ENCODE measurements at places on chromosomes 6 and 20. TPM values are rescaled to one million over a fixed set of nuclear protein-coding genes. Genes with fewer than 3 reads are reported as not detected.

The OR12D3 gene
- total RNA-seq, result not detected

The CDH26 gene
- total RNA-seq, result 2.1 TPM

The PRL gene
- total RNA-seq, result not detected

DNA sequence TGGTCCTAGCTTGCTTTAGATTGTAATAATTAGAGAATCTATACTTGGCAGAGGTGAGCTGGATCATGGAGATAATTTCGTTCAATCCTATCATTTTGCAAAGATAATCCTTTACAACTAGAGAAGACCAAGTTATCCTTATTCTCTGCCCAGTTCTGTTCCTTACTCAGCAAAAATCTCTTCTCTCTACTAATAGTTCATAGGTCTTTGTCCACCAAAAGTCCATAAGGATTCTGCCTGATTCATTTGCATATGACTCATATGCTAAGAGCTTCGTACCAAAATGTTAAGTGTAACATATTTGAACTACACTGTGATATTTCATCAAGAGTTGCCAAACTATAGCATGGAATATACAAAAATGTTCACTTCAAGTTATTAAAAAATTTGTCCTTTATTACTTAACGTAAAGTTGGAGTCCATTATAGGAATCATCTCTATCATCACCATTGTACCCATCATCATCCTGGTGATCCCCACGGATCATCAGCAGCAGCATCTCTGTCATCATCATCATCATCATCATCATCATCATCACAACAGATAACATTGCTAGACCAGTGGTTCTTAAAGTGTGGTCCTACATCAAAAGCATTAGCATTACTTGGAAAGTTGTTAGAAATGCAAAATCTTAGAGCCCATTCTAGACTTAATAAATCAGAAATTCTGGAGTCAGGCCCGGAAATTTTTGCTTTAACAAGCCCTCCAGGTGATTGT lies 463.0 kb downstream of the DHX35 start:
- no peaks in the 10 kb centered on the region for H3K27me3 ChIP-seq
- no peak for DNase-seq
- no peaks in the 10 kb centered on the region for H3K36me3 ChIP-seq
- H3K27ac ChIP-seq, result no peak overlapping the region
- no peaks in the 10 kb centered on the region for H3K4me1 ChIP-seq
- H3K4me3 ChIP-seq, result no peak overlapping the region

DNA sequence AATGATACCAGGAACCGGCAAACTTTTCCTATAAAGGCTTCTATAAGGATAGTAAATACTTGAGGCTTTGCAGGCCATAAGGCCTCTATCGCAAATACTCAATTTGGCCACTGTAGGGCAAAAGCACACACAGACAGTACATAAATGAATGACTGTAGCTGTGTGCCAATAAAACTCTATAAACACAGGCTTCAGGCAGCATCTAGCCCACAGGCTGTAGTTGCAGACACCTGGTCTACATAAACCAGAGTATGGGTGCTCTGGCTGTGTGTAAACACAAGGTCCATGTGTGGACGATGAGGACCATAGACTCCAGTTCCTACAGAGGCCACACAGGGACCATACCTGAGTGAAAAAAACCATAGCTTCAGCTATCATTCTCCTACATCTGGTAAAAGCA lies 52.2 kb downstream of the ZMYND8 start:
- peaks cover 37% of the 10 kb centered on the region for H3K4me1 ChIP-seq
- no peak overlapping the region for H3K4me3 ChIP-seq
- peak overlapping the region; percentile 77 for H3K27ac ChIP-seq

GRCh38 chr6:116542426-116542825 lies 3.1 kb downstream of the TRAPPC3L start:
- H3K27me3 ChIP-seq, result no peaks in the 10 kb centered on the region
- no peaks in the 10 kb centered on the region for H3K4me1 ChIP-seq
- no peak overlapping the region for H3K4me3 ChIP-seq

GRCh38 chr6:136550330-136551071 lies at the start of gene MAP7:
Gene MAP7, minus strand, starts transcription at chr6:136550422. Its CDS starts 14 bp downstream, at chr6:136550408.
- peak within 1 kb of the TSS; percentile 42 for H3K27ac ChIP-seq
- H3K36me3 ChIP-seq, result no peaks in the 10 kb centered on the region
- peaks cover 30% of the 10 kb centered on the region for H3K27me3 ChIP-seq
- peaks cover 17% of the 10 kb centered on the region for H3K4me1 ChIP-seq
- peak within 1 kb of the TSS; percentile 52 for H3K4me3 ChIP-seq

DNA sequence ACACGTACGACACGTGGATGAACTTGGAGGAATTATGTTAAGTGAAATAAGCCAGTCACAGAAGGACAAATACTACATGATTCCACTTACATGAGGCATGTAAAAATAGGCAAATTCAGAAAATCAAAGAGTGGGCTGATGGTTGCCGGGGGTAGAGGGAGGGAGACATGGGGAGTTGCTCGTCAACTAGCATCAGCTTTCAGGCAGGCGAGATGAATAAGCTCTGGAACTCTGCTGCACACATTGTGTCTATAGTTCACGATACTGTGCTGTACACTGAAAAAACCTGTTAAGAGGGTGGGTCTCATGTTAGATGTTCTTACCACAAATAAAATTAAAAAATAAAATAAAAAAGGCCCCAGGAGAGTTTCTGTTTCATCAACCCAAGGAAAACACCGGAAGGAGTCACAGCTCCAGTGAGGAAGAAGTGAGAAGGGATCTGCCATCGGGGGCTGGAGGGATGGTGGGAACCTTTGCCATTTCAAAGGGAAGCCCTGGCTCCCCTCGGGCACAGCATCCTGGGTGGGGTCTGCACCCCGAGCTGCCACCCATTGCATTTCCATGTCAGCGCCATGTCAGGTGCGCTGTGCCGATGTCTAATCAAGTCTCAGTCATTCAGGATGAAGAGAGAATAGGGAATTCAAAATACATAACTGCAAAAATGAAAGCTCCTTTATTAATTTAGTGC lies 98.3 kb downstream of the SLC22A23 start:
- H3K27ac ChIP-seq, result no peak overlapping the region
- no peaks in the 10 kb centered on the region for H3K27me3 ChIP-seq

DNA sequence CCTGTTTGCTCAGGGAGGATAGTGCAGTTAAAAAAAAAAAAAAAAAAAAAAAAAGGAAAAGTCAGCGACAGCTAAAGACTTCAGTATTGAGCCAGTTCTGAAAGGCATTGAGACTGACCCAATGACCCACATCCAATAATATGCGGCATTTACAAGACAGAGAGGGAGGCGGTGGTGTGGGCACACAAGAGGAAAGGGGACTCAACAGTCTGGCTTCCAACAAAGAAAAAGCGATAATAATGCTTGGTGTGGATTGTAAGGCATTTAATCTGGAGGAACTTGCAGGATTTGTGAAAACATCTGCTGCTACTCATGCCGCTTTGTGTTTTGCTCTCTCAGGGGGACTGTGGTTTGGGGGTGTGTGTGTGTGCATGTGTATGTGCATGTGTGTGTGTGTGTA lies 784.3 kb upstream of the CHD6 start:
- no peaks in the 10 kb centered on the region for H3K4me1 ChIP-seq
- no peak for DNase-seq
- H3K36me3 ChIP-seq, result no peaks in the 10 kb centered on the region

DNA sequence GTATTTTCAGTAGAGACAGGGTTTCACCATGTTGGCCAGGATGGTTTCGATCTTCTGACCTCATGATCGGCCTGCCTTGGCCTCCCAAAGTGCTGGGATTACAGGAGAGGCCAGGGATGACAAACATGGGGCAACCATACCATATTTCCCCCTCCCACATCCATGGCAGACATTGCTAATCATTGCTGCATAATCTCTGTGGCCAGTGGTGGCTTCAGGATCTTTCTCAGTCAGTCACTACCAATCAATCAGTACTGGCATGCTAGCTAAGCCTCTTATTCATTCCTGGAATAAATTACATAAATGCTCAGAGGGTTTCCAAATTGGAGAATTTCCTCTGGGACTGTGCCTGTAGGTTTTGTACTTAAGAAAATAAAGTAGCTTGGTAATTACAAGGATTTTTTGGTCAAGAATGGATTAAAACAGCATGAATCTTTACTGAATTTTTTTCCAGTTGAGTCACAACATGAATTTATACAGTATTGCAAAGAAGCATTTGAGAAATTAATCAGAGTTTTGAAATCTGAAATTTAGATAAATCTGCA lies 138.1 kb downstream of the FNDC1 start:
- no peaks in the 10 kb centered on the region for H3K27me3 ChIP-seq
- DNase-seq, result no peak
- H3K27ac ChIP-seq, result no peak overlapping the region
- H3K4me3 ChIP-seq, result no peak overlapping the region
- no peaks in the 10 kb centered on the region for H3K4me1 ChIP-seq

DNA sequence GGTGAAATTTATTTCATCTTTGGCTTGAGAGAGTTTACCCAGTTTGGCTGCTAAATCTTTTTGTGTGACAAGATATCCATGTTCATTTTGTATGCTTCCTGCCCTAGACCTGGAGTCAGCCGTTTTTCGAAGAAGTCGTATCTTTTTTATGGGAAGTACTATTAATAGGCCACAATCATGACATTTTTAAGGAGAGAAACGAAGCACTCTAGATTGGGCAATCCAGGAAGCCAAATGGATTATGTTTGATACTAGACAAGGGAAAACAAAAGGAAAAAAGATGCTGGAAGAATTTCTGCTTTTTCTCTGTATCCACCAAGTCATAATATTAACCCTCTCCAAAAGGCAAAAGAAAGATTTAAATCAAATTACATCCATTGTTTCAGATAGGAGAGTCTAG lies 214.6 kb downstream of the HDGFL1 start:
- no peak overlapping the region for H3K27ac ChIP-seq
- H3K4me1 ChIP-seq, result peaks cover 8% of the 10 kb centered on the region
- H3K27me3 ChIP-seq, result no peaks in the 10 kb centered on the region
- no peak overlapping the region for H3K4me3 ChIP-seq
- no peaks in the 10 kb centered on the region for H3K36me3 ChIP-seq

- no peak for DNase-seq
- no peaks in the 10 kb centered on the region for H3K27me3 ChIP-seq
These were observed 85.4 kb upstream of the NXT1 start for GRCh38 chr20:23265226-23265625.

DNA sequence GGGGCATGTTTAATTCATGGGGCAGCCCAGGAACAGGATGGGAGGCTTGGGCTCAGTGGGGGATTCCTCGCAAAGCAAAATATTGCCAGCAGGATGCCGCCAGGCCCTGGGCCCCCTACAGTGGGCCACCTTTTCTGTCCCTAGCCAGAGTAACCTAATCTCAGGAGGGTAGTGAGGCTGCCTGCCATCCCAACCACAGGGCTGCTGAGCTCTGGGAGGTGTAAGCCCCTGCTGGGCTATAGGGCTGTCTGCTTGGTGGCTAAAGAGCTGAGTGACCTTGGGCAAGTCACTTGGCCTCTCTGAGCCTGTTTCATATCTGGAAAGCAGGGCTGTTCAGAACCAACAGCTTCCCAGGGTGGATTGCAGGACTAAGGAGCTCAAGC lies 35.7 kb upstream of the CDH22 start:
- H3K4me3 ChIP-seq, result no peak overlapping the region
- peaks cover 21% of the 10 kb centered on the region for H3K4me1 ChIP-seq
- H3K36me3 ChIP-seq, result no peaks in the 10 kb centered on the region
- H3K27ac ChIP-seq, result no peak overlapping the region
- no peak for DNase-seq
- peaks cover 31% of the 10 kb centered on the region for H3K27me3 ChIP-seq

DNA sequence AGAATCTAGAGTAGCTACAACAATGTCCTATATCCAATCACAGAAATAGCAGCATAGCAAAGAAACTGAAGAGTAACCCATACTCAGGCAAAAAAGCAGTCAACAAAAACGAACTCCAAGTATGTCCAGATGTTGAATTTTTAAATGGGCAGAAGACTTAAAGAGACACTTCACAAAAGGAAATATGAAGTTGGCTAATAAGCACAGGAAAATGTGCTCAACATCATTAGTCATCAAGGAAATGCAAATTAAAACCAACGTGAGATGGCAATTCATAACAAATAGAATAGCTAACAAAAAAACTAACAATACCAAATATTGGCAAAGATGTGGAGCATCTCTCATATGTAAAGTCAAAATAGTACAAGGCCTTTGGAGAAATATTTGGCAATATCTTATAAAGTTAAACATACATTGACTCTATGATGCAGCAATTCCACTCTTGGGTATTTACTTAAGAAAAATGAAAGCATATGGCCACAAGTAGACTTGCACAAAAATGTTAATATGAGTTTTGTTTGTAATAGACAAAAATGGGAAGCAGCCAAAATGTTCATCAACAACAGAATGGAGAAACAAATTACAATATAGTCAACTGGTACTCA lies 37.7 kb downstream of the FRK start:
- no peaks in the 10 kb centered on the region for H3K36me3 ChIP-seq
- no peak overlapping the region for H3K27ac ChIP-seq
- H3K4me1 ChIP-seq, result no peaks in the 10 kb centered on the region
- H3K27me3 ChIP-seq, result no peaks in the 10 kb centered on the region
- no peak overlapping the region for H3K4me3 ChIP-seq
- DNase-seq, result no peak

DNA sequence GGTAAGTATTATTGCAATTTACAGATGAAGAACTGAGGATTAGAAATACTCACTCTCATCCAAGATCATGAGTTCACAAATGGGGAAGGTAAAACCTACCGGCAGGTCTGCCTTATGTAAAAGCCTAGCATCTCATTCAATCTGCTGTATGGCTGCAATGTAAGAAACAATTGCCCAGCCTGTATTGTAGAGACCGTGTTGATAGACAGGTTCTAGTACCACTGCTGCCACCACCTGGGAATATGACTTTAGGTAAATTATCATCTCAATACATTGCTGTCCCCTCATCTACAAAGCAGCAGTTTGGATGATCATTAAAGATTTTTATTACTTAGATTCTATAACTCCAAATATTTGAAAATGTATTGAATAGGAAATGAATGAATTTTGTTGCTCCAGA lies 23.3 kb upstream of the ARHGAP18 start:
- no peaks in the 10 kb centered on the region for H3K36me3 ChIP-seq
- H3K4me3 ChIP-seq, result no peak overlapping the region
- no peaks in the 10 kb centered on the region for H3K27me3 ChIP-seq
- DNase-seq, result no peak
- H3K4me1 ChIP-seq, result no peaks in the 10 kb centered on the region
